ENCODE measurements at places on chromosomes 2 and 18.

- DNase-seq = no peak
Observed at GRCh38 chr18:14026199-14026598, 106.0 kb downstream of the ZNF519 start.

DNA sequence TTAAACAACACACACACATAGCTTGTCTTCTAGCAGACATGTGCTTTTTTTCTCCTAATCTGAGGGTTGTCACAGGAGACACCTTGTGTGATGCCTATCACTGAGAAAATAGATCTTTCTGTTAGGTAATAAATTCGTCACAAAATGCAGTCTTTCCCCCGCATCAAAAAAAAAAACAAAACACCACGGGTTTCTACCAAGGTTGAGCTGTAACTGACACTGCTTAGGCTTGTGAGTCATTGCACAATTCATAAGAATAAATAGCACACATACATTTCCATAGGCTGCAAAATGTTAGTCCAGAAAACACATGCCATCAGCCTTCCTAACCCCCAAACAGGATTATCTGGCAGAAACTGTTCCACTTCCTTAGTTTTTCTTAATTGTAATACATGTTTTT lies 6.5 kb downstream of the TMEM163 start:
- DNase-seq = no peak

- no peak for DNase-seq
Observed at GRCh38 chr2:503288-503999, 173.8 kb downstream of the TMEM18 start.

DNA sequence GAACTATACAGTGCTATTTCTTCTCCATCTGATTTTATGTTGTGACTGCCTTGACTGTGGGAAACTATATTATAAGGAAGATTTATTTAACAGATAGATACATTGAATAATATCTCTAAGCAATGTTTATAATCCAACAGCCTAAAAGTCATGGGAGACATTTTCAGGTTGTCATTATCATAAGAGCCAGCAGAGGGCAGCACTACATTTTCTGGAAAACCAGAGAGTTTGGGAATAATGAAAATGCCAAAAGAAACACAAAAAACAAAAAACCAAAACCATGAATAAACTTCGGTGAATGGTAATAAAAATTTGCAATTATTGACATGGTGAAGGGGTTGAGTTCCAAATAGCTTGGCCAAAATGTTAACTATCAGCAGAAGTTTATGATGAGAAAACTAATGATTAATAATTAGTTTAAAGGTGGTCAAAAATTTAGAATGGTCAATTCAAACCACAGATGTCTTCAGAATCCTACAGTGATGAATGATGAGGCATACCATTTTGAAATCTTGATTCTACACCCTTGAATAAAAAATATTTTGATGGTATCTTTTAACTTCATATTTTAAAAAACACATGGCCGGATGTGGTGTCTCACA lies 4.7 kb downstream of the EEF1B2 start:
- peak; percentile 44 for DNase-seq

- no peak for DNase-seq
Observed at GRCh38 chr2:128379021-128380015, 60.6 kb upstream of the HS6ST1 start.

DNA sequence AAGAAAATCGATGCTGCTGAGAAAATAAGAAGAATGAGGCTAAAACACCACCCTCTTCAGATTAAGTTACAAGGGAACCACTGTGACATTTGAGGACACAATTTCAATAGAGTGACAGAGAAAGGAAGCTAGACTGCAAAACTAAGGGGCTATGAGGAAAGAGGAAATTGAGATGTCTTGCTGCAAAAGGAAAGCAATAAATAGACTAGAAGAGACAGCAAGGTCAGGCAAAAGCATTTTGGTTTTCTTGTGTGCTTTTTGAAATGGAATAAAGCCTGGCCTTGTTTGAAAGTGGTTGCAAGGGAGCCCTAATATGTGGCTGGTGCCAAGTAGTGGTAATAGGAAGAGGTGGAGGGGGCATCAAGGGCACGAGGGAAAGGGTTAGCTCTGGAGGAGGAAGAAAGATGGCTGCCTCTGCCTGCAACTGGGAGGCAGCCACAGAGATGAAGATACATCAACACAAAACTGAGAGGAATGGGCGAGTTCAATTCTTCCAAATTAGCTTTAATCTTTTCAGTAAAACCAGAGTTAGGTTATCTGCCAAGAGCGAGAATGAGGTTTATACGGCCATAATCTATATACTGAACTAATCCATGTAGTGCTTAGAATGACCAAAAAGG lies 1.2 kb upstream of the MRO start:
- no peak for DNase-seq

- DNase-seq = no peak
Observed at GRCh38 chr18:3597409-3598357, 147.7 kb downstream of the TGIF1 start.
